Naive thymus-derived CD4-positive, alpha-beta T cell (primary cell): ENCODE measurements at places on chromosomes 12 and 14. TPM values are rescaled to one million over a fixed set of nuclear protein-coding genes. Genes with fewer than 3 reads are reported as not detected.
A peak's percentile ranks its signal among the peaks of the same experiment; 100 is the strongest.

Gene CBLN3
- 3.3 TPM for total RNA-seq

- H3K27ac ChIP-seq: no peak overlapping the region
- H3K27me3 ChIP-seq: no peaks in the 10 kb centered on the region
- no peak for DNase-seq
- H3K36me3 ChIP-seq: no peaks in the 10 kb centered on the region
- H3K4me3 ChIP-seq: no peak overlapping the region
- no peaks in the 10 kb centered on the region for H3K4me1 ChIP-seq
These were observed 121.9 kb upstream of the SLC35F4 start for GRCh38 chr14:57987596-57988300.

Gene ASIC1
- total RNA-seq: 3.2 TPM

DNA sequence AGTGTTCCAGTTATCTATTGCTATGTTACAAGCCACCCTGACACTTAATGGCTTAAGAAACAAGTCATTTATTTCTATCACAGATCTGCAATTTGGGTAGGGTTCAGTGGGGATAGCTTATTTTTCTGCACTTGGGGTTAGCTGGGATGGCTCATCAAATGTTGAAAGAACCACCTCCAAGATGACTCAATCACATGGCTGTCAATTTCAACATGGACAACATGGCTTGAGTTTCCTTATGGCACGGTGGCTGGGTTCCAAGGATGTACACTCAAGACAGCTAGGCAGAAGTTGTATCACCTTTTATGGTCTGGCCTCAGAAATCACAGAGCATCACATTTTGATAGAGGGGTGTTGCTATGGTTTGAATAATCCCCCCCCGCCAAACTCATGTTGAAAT, 24.5 kb upstream of the IGF1 start:
- H3K4me1 ChIP-seq: no peaks in the 10 kb centered on the region
- no peak for DNase-seq
- H3K36me3 ChIP-seq: no peaks in the 10 kb centered on the region
- H3K27me3 ChIP-seq: no peaks in the 10 kb centered on the region

GRCh38 chr14:81478446-81478845, 55.2 kb downstream of the SEL1L start:
- H3K4me3 ChIP-seq: no peak overlapping the region
- peaks cover 52% of the 10 kb centered on the region for H3K36me3 ChIP-seq
- H3K27ac ChIP-seq: no peak overlapping the region
- DNase-seq: no peak

Gene GPR135
- total RNA-seq: 1.3 and 1.5 TPM in 2 replicates

- peaks cover 10% of the 10 kb centered on the region for H3K4me1 ChIP-seq
- peak; percentile 21 for DNase-seq
- peak overlapping the region; percentile 67 for H3K27ac ChIP-seq
These were observed 366.7 kb downstream of the BTG1 start for GRCh38 chr12:91778938-91779400.

DNA sequence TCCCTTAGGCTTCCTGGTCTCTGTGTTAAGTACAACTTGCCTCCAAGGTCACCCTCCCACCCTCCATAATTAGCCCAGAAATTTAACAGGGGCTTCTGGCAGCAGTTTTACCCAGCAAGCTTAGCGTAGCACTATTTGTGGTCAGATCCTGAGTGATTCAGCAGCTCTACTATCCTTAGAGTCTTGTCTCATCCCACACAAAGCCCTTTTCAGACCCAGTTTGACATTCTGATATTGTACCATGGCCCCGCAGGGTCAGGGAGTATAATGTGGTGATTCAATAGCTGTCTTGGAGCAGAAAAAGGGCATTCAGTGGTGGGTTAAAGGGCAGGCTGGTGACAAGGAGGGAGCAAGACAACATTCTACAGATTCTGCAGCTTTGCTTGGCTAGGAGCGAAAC, 153.8 kb upstream of the DDHD1 start:
- no peak for DNase-seq
- no peak overlapping the region for H3K4me3 ChIP-seq
- no peaks in the 10 kb centered on the region for H3K4me1 ChIP-seq
- no peak overlapping the region for H3K27ac ChIP-seq
- H3K27me3 ChIP-seq: no peaks in the 10 kb centered on the region

GRCh38 chr14:20683891-20684661, at the start of gene RNASE4:
TSS of gene RNASE4 (plus strand) at chr14:20684560. CDS start at chr14:20699372, 14,812 bp downstream.
- no peaks in the 10 kb centered on the region for H3K36me3 ChIP-seq
- H3K27me3 ChIP-seq: no peaks in the 10 kb centered on the region
- H3K27ac ChIP-seq: peak within 1 kb of the TSS; percentile 91

Gene PLEKHD1
- total RNA-seq: 0.69 TPM

- no peak overlapping the region for H3K27ac ChIP-seq
- H3K27me3 ChIP-seq: no peaks in the 10 kb centered on the region
- no peaks in the 10 kb centered on the region for H3K4me1 ChIP-seq
- no peaks in the 10 kb centered on the region for H3K36me3 ChIP-seq
These were observed 13.0 kb upstream of the PCED1B start for GRCh38 chr12:47066278-47067025.

DNA sequence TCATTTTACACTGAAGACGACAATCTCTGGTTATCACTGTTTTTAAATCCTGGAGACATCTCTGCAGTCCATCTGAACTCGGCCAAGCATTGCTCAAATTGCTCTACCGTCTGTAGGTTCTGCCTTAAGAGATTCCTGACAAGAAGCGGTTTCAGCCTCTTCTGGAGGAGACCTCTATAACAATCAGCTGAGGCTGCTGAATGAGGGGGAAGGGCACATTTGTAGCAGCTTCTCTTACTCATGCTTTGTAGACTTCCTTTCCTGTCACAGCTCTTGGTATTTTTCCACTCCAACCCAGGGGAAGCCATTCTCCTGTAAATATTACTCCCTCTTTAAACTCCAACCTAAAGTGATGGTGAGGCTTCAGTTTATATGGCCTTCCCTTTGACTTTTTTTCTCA, 3.0 kb downstream of the ARG2 start:
- H3K27me3 ChIP-seq: no peaks in the 10 kb centered on the region
- peaks cover 18% of the 10 kb centered on the region for H3K4me1 ChIP-seq
- H3K27ac ChIP-seq: peak overlapping the region; percentile 16
- no peaks in the 10 kb centered on the region for H3K36me3 ChIP-seq
- H3K4me3 ChIP-seq: no peak overlapping the region
- peak; percentile 10 for DNase-seq

Gene CLEC9A
- 0.29 TPM for total RNA-seq

GRCh38 chr14:104972301-104973134, 5.7 kb downstream of the AHNAK2 start:
- H3K4me3 ChIP-seq: no peak overlapping the region
- DNase-seq: no peak
- H3K27ac ChIP-seq: no peak overlapping the region
- peaks cover 3% of the 10 kb centered on the region for H3K4me1 ChIP-seq

DNA sequence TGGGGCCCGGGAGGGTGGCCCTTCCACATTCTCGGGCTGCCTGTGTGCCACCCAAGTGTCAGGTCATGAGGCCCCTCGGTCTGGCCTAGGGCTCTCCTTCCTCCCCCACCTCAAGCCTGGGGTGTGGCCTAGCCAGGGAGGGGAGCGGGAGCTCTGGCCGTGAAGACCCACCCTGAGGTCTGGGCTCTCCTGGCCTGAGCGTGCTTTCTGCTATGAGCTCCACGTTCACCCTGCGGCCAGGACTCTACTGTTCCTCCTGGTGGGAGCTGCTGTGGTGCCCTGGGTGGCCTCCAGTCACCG, 12.0 kb downstream of the PACS2 start:
- no peaks in the 10 kb centered on the region for H3K27me3 ChIP-seq
- DNase-seq: no peak
- H3K4me3 ChIP-seq: no peak overlapping the region
- no peak overlapping the region for H3K27ac ChIP-seq
- no peaks in the 10 kb centered on the region for H3K36me3 ChIP-seq

Gene DPY19L2
- total RNA-seq: 1.4 TPM

Gene CCDC177
- not detected for total RNA-seq

DNA sequence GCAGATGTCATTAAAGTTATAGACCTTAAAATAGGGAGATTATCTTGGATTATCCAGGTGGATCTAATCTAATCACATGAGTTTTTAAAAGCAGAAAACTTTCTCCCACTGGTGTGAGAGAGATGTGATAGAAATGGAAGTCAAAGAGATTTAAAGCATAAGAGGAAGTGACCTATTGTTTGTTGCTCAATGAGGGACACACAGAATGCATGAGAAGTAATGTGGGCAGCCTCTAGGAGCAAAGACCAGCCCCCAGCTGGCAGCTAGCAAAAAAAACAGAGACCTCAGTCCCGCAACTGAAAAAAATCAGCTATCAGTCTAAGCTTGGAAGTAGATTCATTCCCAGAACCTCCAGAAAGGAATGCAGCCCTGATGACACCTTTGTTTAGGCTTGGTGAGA, 24.6 kb upstream of the ANP32D start:
- peaks cover 8% of the 10 kb centered on the region for H3K4me1 ChIP-seq
- H3K27me3 ChIP-seq: no peaks in the 10 kb centered on the region
- no peak overlapping the region for H3K4me3 ChIP-seq
- H3K27ac ChIP-seq: no peak overlapping the region
- DNase-seq: no peak

DNA sequence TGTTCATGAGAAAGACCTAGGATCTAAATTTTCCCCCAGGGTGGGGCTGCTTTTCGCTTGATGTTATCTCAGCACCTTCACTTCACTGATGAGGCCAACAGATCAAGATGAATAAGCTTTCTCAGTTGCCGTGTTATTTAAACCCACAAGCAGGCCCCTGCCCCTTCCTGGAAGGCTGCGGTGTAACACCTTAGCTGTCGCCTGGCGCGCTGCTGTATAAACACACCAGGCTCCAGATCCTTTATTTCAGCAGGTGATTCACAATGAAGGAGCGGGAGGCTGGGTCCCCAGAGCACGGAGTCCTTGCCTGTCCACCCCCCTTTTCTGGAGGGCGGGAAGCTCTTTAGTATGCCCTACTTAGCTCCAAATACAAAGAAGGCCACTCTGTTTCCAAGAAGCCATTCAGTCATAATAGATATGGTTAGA, 515.4 kb downstream of the FUT8 start:
- peaks cover 51% of the 10 kb centered on the region for H3K4me1 ChIP-seq
- no peaks in the 10 kb centered on the region for H3K27me3 ChIP-seq
- H3K36me3 ChIP-seq: no peaks in the 10 kb centered on the region

DNA sequence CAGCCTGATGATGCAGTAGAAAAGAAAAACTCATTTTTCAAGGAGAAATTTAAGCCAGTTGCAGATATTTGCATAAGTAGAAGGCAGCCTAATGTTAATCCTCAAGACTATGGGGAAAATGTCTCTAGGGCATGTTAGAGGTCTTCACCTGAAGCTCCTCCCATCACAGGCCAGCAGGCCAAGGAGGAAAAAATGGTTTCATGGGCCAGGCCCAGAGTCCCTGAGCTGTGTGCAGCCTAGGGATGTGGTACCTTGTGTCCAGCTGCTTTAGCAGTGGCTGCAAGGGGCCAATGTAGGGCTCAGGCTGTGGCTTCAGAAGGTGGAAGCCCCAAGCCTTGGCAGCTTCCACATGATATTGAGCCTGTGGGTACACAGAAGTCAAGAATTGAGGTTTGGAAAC, 1946.7 kb upstream of the FLRT2 start:
- no peak overlapping the region for H3K4me3 ChIP-seq
- no peak for DNase-seq
- no peaks in the 10 kb centered on the region for H3K36me3 ChIP-seq
- no peaks in the 10 kb centered on the region for H3K27me3 ChIP-seq

Gene MORN3
- 2.2 and 2.3 TPM in 2 replicates for total RNA-seq

- H3K36me3 ChIP-seq: no peaks in the 10 kb centered on the region
- no peak overlapping the region for H3K27ac ChIP-seq
- DNase-seq: no peak
- H3K4me3 ChIP-seq: no peak overlapping the region
These were observed 34.8 kb downstream of the DLK1 start for GRCh38 chr14:100761481-100761880.

Gene KRT6A
- total RNA-seq: not detected in 2 replicates

DNA sequence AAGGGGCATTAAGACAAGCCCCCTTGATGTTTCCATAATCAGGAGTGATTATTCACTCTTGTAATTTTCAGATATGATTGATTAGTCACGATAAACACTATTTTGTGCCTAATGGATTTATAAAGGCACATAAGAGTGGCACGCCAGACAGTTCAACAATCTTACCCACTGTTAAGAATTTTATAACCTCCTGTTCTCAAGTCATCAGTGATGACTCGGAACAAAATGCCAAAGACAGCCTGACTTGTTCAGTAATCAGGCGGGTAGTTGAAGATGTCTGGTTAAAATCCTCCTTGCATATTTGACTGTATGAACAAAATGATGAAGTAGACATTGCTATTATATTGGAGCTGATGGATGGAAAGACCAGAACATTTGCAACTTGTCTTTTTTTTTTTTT, 212.1 kb upstream of the RMST start:
- no peaks in the 10 kb centered on the region for H3K27me3 ChIP-seq
- no peak overlapping the region for H3K4me3 ChIP-seq
- H3K4me1 ChIP-seq: no peaks in the 10 kb centered on the region
- DNase-seq: no peak
- H3K27ac ChIP-seq: no peak overlapping the region

DNA sequence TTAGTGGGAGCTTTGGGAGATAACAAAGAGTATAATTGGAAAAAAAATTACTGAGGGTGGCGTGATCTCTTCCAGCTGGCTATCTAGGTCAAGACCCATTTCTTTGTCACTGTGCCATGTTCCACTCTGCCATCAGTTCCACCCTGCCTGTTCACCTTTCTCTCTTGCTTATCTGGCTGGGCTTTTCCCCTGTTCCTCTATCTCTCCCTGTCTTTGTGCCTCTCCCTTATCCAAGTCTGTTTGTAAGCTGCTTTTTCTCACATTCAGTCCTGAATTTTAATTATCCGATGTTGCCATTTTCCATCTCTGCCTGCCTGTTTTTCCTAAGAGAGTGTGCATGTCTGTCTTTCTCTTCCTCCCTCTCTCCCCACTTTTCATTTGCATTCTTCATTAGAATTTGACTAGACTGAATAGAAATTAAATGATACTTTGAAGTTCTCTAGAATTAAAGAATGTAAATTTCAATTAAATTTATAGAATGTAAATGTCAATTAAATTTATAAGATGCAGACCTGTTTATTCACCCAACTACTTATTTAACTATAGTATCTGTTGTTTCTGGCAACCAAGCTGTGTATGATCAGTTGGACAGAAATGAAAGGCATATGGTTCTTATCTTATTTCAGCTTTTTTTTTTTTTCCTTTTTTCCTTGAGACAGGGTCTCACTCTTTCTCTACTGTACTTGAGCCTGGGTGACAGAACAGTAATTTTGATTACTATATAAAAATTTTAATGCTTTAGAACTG, 40.9 kb upstream of the A2ML1 start:
- no peak for DNase-seq
- H3K36me3 ChIP-seq: no peaks in the 10 kb centered on the region
- H3K4me1 ChIP-seq: no peaks in the 10 kb centered on the region
- H3K27me3 ChIP-seq: no peaks in the 10 kb centered on the region
- H3K27ac ChIP-seq: no peak overlapping the region

- no peak for DNase-seq
- H3K27me3 ChIP-seq: no peaks in the 10 kb centered on the region
- H3K4me1 ChIP-seq: no peaks in the 10 kb centered on the region
These were observed 846.8 kb downstream of the NRXN3 start for GRCh38 chr14:79016828-79017505.

- H3K4me1 ChIP-seq: no peaks in the 10 kb centered on the region
- DNase-seq: no peak
- no peaks in the 10 kb centered on the region for H3K27me3 ChIP-seq
- H3K36me3 ChIP-seq: peaks cover 28% of the 10 kb centered on the region
- no peak overlapping the region for H3K27ac ChIP-seq
These were observed 1.6 kb downstream of the MMP14 start for GRCh38 chr14:22837750-22838538.

Gene TMTC1
- 2.8 TPM for total RNA-seq

- DNase-seq: no peak
- no peak overlapping the region for H3K4me3 ChIP-seq
- no peak overlapping the region for H3K27ac ChIP-seq
- H3K4me1 ChIP-seq: no peaks in the 10 kb centered on the region
- no peaks in the 10 kb centered on the region for H3K36me3 ChIP-seq
These were observed 53.3 kb upstream of the LRRK2 start for GRCh38 chr12:40171501-40171900.

Gene TTC7B
- 6.6 TPM for total RNA-seq

Gene SRGAP1
- 0.03 TPM for total RNA-seq
